ENCODE measurements at places on chromosomes 1 and 21.

GRCh38 chr21:38920631-38921398, 115.1 kb downstream of the ETS2 start:
- no peak for DNase-seq

DNA sequence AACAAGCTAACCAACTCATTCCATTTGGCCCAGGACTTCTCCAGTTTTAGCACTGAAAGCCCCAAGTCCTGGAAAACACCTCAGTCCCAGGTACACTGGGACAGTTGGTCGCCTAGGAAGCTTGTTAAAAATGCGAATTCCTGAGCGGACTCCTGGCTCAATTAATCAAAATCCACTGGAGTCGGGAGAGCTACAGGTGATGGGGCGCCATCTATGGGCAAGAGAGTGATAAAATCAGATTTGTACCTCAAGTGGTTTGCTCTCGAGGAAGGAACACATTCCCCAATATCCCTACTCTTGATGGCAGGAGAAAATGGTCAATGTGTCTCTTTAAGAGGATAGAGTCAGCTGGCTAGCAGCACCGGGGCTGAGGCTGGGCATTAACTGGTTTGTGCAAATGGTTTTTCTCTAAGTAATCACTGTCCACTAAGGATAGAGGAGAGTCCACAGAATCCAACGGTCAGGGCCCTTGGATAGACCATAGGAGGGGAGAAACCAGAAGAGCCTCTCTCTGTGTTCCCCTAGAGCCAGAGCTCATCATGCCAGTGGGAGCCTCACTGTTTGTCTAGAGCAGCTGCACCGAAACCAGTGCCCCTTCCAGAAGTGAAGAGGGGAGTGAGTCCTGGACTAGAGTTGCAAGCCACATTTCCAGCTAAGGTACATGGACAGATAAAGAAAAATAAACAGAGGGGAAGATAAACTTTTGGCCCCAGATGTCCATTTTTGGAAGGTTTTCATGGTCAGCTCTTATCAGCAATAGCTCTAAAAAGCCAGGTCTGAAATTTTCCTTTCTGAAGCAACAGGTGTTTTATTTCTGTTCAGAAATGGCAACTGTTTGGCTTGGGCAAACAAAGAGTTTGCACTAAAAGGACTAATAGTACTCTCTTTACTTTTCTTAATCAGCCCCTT, 148.5 kb downstream of the TENT5C start:
- peak; percentile 51 for DNase-seq

GRCh38 chr1:1013105-1013921, at the start of gene ISG15:
ISG15 (plus strand) TSS chr1:1013497; CDS start chr1:1013574, 77 bp downstream.
- DNase-seq, result peak; percentile 76

GRCh38 chr1:53575955-53576320, 116.7 kb downstream of the DMRTB1 start:
- no peak for DNase-seq

GRCh38 chr1:148263906-148264255, 111.8 kb upstream of the NBPF11 start:
- DNase-seq, result no peak

GRCh38 chr1:36650200-36651065, 167.7 kb upstream of the CSF3R start:
- peak; percentile 91 for DNase-seq

DNA sequence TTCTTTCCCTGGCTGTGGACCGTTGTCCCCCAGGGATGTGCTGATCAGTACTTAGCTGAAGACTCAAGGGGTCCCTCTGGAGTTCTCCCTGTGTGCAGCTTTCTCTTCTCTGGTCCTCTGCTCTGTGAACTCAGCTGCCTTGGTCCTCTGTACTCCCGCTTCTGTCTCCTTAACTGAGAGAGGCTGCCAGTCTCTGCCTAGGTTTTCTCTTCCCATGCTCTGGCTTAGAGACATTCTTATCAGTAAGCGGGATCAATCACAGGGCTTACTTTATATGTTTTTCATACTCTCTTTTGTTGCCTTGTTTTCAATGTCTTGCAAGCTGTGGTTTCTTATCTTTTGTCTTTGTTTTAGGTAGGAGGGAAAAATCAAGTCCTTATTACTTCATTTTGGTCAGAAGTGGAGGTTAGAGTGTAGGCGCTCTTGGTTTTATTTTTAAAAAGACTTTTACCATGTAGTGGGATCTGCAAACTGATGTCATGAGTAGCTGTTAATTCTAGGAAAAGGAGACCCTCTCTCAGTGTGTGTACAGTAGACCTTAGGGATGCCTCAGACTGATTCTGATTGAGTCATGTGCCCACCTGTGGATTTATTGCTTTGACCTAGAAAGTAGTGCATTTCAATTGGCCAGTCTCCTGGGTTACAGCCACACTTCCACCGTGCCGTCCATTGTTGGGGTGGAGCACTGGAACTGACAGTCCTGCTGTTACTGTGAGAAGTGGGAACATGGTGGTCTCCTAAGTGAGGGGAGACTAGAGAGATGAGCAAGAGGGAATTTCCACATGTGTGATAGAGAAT, 46.6 kb downstream of the TTC3 start:
- no peak for DNase-seq

DNA sequence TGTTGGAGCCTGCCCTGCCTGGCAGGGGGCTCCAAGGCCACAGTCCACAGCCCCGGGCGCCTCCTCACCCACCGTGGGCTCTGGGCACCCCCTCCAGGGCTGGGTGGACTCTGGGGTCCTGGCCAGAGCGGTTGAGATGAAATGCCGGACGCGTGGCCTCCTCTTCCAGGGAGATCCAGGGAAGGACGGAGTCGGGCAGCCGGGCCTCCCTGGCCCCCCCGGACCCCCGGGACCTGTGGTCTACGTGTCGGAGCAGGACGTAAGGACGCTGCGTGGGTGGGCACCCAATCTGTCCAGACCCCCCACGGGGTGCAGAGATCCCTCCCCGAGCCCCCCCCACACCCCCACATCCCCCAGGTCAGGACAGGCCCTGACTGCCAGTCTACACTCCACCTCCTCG, 51.2 kb downstream of the SLC19A1 start:
- DNase-seq, result no peak

DNA sequence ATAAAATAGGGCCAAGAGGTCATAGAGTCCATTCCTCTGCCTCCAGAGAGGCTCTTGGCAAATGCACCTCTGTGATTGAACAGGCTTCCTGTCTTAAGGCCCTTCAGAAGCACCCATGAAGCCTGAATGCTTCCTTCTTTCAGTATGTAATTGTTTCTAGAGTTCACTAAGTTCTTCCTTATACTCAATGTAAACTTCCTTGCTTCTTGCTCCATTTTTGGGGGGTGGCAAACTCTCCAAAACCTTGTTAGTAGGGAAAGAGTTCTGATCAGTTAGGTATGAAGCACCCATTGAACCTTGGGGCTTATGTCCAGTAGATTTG, 102.3 kb upstream of the LPGAT1 start:
- no peak for DNase-seq

- no peak for DNase-seq
These were observed 234.6 kb downstream of the USP25 start for GRCh38 chr21:15964236-15964855.

GRCh38 chr1:55305735-55306134, 90.6 kb upstream of the USP24 start:
- no peak for DNase-seq

- no peak for DNase-seq
These were observed 46.5 kb upstream of the NFIA start for GRCh38 chr1:61035880-61036279.

DNA sequence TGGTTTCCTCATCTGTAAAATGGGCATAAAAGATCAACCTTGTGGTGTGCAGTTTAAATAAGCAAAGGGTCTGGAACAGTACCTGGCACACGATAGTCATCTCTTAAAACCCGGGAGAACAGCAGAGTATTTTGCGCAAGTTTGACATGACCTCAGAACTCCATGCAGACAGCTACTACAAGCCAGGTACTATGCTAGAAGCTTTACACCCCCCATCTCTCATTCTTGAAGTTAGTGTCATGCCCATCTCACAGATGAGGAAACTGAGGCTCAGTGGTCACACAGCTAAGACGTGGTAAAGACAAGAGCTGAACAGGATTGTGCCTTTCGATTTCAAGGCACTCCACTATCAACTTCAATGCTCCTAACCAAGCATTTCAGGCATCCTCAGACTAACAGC, 78.7 kb downstream of the CAPZB start:
- DNase-seq, result no peak

DNA sequence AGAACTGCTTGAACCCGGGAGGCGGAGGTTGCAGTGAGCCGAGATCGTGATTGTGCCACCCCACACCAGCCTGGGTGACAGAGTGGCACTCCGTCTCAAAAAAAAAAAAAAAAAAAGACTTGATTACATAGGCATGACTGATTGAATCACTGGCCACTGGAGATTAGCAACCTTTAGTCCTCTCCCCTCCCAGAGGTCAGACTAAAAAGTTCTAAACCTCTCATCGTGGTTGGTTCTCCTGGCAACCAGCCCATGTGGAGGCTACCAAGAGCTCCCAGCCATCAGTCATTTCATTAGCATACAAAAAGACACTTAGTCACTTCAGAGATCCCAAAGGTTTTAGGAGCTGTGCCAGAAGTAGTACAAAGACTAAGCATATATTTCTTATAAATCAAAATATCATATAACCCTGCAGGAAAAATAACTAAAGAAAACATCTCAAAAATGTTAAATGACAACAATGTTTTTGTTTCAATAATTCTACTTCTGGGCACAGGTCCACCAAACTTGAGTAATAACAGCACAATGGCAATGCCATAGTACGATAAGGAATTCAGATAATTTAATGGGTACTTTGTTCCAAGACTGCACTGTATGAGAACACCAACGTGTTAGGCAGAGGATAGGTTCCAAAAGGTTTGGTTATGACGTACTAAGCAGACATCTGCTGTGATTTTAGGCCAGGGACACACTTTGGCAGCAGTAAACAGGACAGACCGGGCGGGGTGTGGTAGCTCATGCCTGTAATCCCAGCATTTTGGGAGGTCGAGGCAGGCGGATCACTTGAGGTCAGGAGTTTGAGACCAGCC, 18.1 kb downstream of the USP48 start:
- DNase-seq, result no peak

DNA sequence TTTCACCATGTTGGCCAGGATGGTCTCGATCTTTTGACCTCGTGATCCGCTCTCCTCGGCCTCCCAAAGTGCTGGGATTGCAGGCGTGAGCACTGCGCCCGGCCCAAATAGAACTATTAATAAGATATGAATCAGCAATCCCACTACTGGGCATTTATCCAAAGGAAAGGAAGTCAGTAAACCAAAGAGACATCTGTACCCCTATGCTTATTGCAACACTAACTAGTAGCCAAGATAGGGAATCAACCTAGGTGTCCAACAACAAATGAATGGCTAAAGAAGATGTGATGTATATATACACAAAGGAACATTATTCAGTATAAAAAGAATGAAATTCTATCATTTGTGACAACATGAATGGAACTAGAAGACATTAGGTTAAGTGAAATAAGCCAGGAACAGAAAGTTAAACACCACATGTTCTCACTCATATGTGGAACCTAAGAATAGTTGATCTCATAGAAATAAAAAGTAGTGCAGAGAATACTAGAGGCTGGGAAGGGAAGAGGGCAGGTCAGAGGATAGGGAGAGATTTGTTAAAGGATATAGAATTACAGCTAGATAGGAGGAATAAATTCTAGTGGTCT, 48.8 kb downstream of the XPR1 start:
- no peak for DNase-seq

DNA sequence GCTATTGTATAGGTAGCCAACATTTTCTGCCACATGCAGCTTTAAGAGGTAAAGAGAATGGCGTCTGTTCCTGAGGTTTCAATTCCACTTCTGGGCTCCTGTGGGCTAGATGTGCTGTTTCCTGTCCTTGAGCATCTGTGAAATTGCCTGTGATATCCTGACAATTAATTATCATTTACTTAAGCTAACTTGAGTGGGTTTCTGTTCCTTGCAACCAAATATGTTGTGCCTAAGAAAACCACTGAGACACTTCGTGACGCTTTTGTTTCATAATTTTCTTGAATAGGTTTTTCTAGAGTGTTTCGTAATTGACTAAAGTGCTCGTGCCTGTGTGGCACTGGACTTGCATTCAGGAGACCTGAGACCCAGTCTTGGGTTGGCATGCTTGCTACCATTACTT, 127.3 kb upstream of the POU3F1 start:
- DNase-seq, result no peak

DNA sequence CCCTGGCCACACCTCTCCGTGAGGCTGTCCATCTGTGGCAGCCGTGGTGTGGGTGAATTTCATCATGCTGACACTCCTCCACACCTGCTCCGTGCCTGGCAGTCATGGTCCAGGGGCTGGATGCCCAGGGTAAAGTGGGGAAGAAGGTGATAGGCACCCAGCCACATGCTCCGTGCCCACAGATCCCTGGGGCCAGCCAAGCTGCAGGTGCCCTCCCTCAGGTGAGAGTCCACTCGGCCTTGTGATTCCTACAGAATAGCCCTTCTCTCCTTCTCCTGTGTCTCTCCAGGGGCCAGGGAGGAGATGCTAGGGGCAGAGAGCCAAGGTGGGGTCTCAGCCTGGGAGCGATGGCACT, 16.8 kb upstream of the POFUT2 start:
- DNase-seq, result no peak

DNA sequence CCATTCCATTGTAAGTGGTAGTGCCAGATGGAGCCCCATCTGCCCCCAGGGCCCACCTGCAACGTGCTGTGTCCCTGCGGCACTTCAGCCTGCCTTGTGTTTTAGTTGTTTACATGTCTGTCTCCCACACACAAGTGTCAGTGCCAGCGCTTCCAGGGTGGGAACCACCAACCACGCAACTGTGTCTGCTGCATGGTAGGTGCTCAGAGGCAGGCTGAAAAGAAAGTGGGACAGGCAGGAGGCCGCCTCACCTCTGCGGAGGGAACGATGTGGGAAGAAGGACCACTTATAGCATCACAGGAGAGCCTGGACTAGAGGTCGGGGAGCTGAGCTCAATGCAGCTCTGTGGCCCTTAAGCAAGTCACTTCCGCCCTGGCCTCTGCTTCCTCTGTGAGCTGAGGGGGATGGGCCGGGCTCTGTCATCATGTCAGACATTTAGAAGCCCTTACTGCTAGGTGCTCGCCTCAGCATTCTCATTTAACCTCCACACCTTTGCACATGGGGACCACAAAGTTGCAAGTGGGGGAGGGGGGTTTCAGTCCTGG, 17.9 kb downstream of the SLC9A1 start:
- DNase-seq, result no peak

DNA sequence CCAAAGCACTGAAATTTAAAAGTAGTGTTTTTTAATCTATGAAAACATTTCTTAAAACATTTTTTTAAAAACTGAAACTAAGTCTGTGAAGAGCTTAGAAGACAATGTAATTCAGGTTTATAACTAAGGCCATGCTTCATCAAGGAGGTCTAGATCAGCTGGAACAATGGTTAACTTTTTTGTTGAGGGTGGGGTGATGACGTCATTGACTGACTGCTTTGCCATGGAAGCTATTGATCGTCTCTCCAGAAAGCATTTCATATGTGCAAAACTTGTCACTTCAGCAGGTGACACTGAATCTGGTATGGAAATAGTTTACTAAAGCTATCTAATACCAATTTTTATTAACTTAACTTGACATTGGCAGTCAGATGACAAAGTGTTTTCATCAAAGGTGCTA, 21.0 kb downstream of the RAVER2 start:
- DNase-seq, result no peak

DNA sequence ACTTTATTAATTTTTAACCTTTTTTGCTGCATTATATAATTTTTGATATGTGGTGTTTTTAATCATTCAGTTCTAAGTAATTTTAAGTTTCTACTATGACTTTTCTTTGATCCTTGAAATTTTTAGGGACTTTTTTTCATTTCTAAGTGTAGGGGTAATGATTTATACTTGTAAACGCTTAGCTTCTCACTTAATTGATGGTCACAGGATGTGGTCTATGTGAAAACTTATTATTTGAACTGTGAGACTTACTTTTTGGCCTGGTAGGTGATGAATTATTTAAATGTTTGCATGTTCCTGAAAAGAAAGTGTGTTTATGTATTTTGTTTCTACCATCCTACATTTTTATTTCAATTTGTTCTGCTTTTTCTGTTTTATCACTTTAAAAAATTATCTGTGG, 17.2 kb downstream of the ALPL start:
- DNase-seq, result no peak
